GM23248 (cell line): ENCODE measurements at places on chromosomes 3 and 15. TPM values are rescaled to one million over a fixed set of nuclear protein-coding genes. Genes with fewer than 3 reads are reported as not detected.

DNA sequence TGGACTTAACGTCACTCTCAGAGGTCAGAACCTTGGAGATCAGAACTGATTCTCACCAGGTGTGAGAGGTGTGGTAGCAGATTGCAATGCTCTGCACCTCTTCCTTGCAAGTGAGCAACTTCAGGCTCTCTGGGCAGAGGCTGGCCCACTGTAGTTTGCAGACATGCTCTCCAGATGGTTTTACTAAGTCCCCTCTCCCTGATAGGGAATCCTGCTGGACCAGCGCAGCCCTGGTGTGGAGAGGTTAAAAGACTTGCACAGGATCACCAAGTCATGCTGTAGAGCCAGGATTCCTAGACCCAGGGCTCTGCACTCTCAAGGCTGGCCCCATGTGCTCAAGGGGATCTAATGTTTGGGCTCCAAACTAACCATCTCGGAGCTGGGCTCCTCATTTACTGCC, 62.2 kb downstream of the RPL39L start:
- no peak for DNase-seq

DNA sequence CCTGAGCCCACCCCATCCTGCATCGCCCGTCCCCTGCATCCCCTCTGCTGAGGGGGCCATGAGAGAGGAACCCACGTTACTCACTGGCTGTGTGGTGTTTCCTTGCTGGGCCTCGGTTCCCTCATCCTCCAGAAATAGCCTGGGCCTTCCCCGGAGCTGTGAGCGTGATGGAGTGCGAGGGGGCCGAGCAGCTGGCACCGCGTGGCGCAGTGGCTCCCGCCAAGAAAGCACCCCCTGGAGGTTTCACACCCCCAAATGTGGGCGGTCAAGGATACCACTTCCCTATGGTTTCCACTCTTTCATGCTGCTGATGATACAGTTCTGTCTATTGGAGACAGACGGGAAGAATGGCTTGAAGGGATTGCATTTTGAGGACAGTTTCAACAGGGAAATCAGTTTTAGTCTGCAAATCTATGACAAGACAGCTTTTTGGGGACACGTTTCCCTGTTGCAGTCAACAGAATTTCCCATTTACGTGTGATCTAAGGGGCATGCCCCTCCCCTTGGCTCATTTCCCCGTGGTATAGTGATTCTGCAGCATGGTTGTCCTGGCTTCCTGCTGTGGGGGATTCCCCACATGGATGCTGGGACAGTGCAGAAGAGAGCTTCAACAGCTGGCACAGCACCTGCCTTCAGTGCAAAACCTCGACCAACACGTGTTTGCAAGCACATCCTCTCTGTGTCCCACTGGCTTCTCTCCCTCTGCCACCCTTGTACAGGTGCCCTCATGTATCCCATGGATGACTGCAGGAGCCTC, 377.5 kb downstream of the LRTM1 start:
- no peak for DNase-seq

DNA sequence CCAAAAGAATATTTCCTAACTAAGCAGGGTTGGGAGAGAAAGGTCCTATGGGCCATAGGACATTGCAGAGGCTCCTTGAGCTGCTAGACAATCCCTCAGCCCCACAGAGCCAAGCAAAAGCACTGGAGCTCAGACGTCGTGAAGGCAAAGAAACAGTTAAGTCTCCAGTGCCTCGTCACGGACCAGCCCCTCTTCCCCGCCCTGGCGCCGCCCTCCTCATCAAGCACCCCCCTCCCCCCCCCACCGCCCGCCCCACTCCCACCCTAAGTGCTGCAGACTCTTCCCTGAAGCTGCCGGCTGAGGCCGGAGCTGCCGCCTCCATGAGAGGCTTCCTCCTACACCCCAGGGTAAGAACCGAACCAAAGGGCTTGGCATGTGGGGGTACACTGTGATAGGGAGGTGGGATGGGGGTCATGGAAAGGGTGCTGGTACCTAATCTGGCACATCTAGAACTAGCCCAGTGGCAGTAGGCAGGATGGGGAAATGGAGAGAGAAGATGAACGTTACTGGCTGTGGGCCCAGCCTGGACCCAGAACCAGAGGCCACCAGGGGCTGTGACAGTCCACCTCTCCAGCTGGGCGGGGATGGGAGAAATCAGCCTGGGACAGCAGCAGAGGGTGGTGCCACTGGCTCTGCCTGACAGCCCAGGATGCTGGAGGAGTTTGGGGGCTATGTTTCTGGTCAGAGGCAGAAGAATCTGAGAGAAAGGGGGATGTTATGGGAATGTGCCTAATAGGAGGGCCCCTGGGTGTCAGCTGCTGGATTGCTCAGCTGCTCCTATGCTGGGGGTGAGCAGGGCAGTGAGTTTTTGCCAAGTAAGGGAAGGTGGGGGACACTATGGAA, at the start of gene MAP1A:
Gene MAP1A (plus strand): TSS at position 255 of the 843 bp plus-strand sequence. CDS start 3,866 bp downstream, outside the sequence.
- DNase-seq: peak; percentile 85

DNA sequence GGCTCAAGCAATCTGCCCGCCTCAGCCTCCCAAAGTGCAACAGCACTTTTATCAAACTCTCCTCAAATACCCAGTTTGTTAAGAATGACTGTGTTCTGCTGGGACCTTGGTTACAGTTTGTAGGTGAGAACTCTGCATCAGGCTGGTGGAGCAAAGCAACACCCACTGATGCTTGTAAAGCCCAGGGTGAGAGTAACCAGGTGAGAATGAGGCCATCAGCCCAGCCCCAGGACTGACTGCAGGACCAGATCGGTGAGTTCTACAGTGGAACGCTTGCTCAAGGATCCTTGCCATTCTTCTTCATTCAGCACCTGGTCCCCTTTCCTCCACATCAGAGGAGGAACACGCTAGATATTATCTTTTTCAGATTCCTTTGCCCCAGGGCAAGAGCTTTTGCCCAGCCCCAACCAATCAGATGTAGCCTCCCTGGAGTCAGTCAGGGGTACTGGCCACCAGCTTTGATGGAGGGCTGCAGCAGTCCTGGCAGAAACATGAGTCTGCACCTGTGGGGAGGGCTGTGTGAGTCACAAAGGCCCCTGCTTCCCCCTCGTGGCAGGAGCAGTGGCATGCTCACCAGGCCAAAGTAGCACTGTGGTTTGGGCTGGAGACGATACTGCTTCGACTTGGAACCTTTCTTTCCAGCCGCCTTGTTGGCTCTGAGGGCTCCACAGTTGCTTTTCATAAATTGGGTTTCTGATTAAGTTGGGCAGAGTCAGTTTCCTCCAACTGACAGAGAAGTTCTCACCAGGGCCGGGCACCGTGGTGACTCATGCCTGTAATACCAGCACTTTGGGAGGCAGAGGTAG, 3.5 kb upstream of the SHISA5 start:
- DNase-seq: peak; percentile 69

DNA sequence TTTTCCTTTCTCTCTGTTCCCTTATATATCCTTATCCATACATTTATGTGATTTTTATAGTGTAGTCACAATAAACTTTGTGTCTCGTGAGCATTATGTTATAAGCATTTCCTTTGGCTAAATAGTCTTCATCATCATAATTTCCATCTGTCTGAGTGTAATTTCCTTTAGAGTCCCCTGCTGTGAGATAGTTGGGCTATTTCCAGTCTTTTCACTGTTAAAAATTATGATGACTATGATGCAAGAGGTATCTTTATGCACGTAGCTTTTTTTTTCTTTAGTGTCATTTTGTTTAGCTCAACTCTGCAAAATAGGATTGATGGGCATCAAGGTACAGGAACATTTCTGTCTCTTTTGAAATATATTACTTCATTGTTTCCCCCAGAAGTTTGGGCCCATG, 26.9 kb upstream of the CA12 start:
- peak; percentile 18 for DNase-seq

DNA sequence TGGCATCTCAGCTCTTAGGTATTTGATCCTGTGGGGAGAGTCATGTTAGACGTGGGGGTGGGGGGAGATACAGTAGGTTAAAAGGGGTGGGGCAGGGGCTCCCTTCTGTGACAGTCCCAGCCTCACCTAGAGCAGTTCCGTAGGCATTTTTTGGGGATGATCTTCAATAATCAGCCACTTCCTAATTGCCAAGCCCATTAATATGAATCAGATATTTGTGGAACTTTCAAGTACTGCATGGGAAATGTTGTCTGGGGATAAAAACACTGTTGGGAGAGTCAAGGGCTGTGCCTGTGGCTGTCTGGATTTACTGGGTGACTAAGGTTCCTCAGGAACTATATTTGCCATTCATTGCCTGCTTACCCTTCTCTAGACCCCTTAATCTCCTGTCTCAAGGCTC, 9.5 kb downstream of the C3orf52 start:
- DNase-seq: no peak

GRCh38 chr3:27559835-27560234, 75.7 kb upstream of the SLC4A7 start:
- DNase-seq: peak; percentile 89

DNA sequence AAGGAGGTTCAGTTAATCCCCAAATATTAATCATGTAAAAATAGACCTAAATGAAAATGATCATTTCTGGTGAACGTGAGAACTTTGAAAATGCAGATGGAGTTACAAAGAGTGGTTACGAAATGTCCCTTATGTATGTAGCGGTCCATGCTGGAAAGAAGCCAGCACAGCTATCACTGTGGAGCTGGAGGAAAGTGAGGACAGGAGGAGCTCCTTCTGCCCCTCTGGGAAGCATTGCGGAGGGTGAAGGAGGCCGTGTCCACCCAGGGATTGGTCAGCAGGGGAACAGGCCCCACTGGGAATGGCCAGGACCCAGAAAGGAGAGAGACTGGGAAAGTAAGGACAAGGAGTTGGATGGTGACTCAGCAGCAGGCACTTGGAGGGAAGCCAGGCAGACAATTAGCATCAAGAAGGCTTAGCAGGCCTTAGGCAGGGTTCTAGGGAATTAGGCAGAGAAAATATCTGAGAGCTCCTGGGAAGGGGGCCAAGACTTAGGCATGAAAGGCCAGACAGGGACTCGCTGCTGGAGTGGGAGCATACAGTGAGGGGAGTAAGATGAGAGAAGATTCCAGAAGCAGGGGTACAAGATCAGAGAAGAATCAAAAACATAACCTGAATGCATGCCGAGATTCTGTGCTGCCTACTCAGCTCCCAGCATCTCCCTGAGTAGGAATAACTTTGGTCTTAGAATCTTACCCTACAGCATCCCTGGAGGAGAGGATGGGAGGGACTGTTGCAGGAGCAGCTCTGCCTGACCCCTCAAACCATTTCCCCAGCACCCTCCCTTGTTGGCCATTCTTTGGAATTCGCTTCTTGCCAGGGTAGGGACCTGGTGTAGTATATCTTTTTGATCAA, 171.0 kb upstream of the UMPS start:
- peak; percentile 86 for DNase-seq

The SLC22A13 gene
- 0.38 and 0.86 TPM in 2 replicates for total RNA-seq

- DNase-seq: no peak
These were observed 473.6 kb downstream of the FOXP1 start for GRCh38 chr3:71109977-71110285.

The TRPM1 gene
- total RNA-seq: not detected in 2 replicates

- peak; percentile 95 for DNase-seq
These were observed 45.2 kb downstream of the ZNF385D start for GRCh38 chr3:21705769-21706168.

- peak; percentile 82 for DNase-seq
These were observed 66.6 kb upstream of the TGFBR2 start for GRCh38 chr3:30539772-30540171.

DNA sequence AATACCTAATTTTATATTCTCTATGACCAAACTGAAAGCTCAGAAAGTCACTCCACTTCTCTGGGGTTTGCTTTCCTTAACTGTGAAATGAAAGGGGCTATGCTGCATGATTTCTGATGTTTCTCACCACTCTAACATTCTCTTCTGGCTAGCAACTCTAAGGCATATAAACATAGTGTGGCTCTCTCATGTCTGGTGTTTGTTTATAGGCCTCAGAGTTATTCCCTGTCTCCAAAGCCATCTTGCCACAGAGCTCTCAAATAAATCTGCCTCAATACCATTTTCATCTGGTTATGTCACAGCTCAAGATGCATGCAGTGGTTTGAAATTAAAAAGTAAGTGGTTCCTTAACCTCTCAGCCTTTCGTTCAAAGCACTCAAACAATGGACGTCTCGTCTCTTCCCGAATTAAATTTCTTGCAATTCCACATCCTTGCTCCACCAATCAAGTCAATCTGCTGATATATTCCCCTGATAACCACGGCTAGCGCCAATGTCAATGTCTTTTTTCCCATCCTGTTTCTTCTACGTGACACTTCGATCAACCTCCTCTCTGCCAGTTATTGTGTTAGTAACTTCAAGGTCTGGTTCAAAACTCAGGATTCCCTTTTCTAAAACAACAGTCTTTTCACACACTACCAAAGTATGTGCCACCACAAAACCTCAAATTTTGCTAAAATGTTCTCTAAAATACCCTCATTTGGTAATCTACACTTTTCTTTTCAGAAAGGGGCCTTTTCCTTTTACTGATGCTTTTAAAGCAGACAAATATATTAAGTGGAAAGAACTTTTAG, 16.0 kb downstream of the TOMM70 start:
- DNase-seq: no peak

- no peak for DNase-seq
These were observed 64.3 kb downstream of the MGLL start for GRCh38 chr3:127758013-127758412.

DNA sequence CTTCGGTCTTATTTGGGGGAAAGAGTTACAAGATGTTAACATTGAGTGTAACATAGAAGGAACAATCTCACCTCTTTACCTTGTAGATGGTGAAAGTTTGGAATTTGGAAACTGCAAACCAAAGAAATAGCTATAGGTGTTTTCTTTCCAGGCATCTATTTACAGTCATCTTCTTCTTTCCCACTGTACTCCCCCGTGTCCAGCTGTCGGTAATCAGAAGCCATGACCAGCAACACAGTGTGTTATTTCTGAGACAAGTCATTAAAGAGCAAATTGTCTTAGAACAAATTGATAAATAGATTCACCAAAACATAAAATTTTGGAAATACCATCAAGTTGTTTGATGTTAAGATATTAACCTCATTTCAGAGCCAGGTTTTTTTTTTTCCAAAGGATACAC, 590.5 kb upstream of the NAALADL2 start:
- DNase-seq: no peak

DNA sequence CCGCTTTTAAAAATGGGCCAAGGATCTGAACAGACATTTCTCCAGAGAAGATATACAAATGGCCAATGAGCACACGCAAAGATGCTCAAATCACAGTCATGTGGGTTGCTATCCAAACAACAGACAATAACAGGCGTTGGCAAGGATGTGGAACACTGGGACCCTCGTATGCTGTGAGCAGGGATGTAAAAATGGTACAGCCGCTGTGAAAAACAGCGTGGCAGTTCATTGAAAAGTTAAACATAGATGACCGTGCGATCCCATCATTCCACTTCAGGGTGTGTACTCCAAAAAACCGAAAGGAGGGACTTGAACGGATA, 6.7 kb upstream of the LRRC15 start:
- no peak for DNase-seq

GRCh38 chr3:172844428-172844827, 93.9 kb downstream of the ECT2 start:
- no peak for DNase-seq
